ENCODE measurements at places on chromosomes 11 and 22.
A peak's percentile ranks its signal among the peaks of the same experiment; 100 is the strongest.

- no peak overlapping the region for H3K27ac ChIP-seq
- no peaks in the 10 kb centered on the region for H3K27me3 ChIP-seq
- H3K4me3 ChIP-seq, result no peak overlapping the region
- no peaks in the 10 kb centered on the region for H3K36me3 ChIP-seq
- no peaks in the 10 kb centered on the region for H3K4me1 ChIP-seq
- no peak for DNase-seq
Measured at GRCh38 chr11:126118806-126119205, 56.1 kb upstream of the CDON start.

- no peaks in the 10 kb centered on the region for H3K36me3 ChIP-seq
- H3K4me3 ChIP-seq, result no peak overlapping the region
- DNase-seq, result no peak
- no peak overlapping the region for H3K27ac ChIP-seq
Measured at GRCh38 chr22:27420817-27421361, 380.7 kb downstream of the MN1 start.

DNA sequence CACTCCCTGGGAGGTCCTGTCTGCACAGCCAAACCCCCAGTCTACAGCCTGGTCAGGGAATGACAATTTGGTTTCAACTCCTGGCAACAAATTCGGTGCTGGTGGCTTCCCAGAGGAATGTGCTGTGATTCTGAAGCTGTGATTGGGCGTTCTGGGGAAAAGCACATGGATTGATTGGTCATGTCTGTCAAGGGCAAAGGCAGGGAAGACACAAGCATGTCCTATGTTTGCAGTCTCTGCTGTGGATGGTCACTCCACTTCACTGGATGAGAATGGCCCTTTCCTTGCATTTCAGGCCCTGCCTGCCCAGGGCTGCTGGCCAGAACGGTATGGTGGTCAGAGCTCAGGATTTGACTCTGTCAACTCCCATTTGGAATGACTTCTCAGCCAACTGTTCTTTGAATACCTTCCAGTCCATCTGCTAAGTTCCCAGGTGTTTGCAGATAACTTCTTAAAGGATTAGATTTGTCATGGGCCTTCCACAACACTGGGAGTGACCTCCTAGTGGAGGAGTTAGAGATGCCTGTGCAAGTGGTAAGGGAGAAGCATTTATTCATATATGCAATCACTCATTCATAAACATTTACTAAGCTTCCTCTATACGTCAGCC lies 42.7 kb downstream of the SGSM1 start:
- no peak for DNase-seq
- H3K27ac ChIP-seq, result no peak overlapping the region
- peaks cover 9% of the 10 kb centered on the region for H3K4me1 ChIP-seq
- no peaks in the 10 kb centered on the region for H3K27me3 ChIP-seq
- no peak overlapping the region for H3K4me3 ChIP-seq

DNA sequence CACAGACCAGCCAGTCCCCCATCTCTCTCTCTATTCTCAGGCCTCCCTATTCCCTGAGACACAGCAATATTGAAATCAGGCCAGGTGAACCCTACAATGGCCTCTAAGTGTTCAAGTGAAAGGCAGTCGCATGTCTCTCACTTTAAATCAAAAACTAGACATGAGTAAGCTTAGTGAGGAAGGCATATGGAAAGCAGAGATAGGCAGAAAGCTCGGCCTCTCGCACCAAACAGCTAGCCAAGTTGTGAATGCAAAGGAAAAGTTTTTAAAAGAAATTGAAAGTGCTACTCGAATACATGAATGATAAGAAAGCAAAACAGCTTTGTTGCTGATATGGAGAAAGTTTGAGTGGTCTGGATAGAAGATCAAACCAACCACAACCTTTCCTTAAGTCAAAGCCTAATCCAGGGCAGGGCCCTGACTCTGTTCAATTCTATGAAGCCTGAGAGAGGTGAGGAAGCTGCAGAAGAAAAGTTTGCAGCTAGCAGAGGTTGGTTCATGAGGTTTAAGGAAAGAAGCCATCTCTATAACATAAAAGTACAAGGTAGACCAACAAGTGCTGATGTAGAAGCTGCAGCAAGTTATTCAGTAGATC lies 19.8 kb upstream of the MPZL2 start:
- H3K36me3 ChIP-seq, result no peaks in the 10 kb centered on the region
- no peak for DNase-seq
- H3K27me3 ChIP-seq, result no peaks in the 10 kb centered on the region
- peak overlapping the region; percentile 64 for H3K27ac ChIP-seq
- H3K4me1 ChIP-seq, result peaks cover 59% of the 10 kb centered on the region

DNA sequence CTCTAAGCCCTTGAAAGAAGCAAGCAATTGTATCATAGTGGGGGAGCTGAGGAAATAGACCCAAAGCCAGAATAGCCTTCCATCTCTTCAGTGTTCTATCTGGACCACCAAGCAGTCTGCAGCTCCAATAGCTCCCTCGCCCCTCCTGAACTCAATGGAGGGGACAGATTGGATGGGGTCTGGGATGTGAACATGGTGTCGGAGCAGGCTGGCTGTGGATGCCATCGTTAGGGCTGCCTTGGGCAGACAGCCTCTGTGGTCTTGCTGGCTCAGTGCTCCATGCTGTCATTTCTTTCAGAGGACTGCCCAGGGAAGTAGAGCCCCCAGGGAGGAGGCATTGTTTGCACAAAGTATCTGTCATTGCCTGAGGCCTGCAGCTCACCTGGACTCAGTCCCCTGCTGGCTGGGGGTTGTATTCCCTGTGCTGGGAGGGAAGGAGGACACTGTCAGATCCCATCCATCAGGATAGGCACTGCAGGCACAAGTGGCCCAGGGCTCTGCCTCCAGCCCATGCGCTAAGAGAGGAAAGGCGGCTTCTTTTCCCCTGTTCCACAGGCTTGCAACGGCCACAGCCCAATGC lies 537.7 kb downstream of the BUD13 start:
- H3K27me3 ChIP-seq, result peaks cover 3% of the 10 kb centered on the region
- H3K27ac ChIP-seq, result no peak overlapping the region

- peaks cover 12% of the 10 kb centered on the region for H3K4me1 ChIP-seq
- no peak overlapping the region for H3K27ac ChIP-seq
- peak overlapping the region; percentile 65 for H3K4me3 ChIP-seq
- H3K36me3 ChIP-seq, result no peaks in the 10 kb centered on the region
- peaks cover 76% of the 10 kb centered on the region for H3K27me3 ChIP-seq
- no peak for DNase-seq
Measured at GRCh38 chr11:12008790-12009616, 577 bp upstream of the DKK3 start.

DNA sequence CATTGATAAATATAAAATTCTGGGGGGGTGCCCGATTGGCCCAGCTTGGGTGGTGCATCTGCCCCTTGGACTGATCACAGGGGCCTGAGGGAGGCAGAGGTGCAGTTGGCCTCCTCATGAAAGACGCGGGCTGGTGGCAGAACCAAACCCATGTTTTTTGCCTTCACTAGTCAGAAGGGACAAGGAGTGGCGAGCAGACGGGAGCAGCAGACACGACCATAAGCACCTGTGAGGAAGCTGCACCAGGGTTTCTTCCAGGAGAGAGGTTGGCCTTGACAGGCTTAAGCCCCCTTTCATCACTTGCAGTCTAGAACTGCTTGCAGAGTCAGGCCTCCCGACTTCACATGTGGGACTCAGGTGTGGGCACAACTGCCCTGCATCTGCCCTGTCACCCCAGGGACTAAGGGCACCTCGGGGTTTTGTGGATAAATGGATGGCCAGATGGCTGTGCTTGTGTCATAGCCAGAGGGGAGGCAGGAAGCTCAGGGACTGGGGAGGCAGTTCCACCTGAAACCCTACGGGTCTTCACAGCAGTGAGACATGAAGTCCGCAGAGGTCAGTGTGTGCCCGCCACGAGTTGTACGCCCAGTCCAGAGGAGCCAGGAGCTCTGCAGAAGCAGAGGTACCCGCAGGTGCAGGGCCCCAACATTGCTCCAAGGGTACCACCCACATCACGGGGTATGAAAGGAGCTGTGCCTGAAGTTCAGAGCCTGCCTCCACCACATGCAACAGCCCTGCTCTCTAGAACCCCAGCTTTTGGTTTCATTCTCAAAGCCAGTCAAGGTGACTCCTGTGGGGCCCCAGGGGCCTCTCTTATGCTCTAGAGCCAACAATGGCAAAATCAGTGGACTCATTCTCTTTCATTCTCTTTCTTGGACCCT lies 18.2 kb upstream of the SYT13 start:
- no peak overlapping the region for H3K4me3 ChIP-seq
- DNase-seq, result no peak
- no peaks in the 10 kb centered on the region for H3K36me3 ChIP-seq
- H3K27ac ChIP-seq, result no peak overlapping the region

DNA sequence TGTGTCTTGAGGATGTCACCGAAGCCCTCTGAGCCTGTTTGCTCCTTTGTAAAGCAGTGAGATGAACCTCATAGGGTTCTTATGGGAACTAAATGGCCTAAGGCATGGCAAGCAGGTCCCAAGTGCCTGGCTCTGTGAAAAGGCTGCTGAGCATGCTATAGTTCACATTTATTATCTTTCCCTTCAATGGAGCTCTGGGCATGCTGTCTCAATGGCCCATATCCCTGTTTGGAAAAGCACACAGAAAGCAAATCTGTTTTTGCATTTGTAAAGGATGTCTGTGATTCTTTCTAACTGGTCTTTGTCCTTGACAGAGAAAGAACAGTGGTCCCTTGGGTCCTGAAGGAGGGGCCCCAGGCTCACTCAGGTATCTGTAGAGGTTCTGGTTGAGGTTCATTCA lies 26.4 kb downstream of the RTCB start:
- no peak overlapping the region for H3K4me3 ChIP-seq
- no peak overlapping the region for H3K27ac ChIP-seq
- no peaks in the 10 kb centered on the region for H3K27me3 ChIP-seq

DNA sequence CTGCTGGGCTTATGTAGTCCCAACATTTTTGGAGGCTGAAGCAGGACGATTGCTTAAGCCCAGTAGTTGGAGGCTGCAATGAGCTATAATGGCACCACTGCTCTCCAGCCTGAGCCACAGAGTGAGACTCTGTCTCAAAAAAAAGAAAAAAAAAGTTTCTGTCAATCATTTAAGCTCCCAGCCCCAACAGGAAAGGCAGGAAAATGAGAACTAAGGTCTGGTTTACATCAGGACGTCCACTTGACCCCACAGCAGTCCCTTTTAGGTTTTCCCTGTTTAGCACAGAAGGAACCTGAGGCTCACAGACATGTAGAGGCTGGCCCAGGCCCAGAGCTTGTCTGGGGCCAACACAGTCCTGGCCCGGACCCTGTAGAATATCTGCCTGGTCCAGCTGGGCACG lies 9.2 kb upstream of the TTLL1 start:
- peaks cover 6% of the 10 kb centered on the region for H3K4me1 ChIP-seq
- no peak overlapping the region for H3K27ac ChIP-seq
- no peaks in the 10 kb centered on the region for H3K36me3 ChIP-seq
- H3K4me3 ChIP-seq, result no peak overlapping the region

GRCh38 chr11:37916331-37916730 lies 1318.3 kb upstream of the RAG2 start:
- no peak for DNase-seq
- H3K4me1 ChIP-seq, result no peaks in the 10 kb centered on the region
- no peak overlapping the region for H3K27ac ChIP-seq
- H3K4me3 ChIP-seq, result no peak overlapping the region

- peaks cover 54% of the 10 kb centered on the region for H3K4me1 ChIP-seq
- H3K36me3 ChIP-seq, result peaks cover 75% of the 10 kb centered on the region
- H3K27ac ChIP-seq, result peak overlapping the region; percentile 55
Measured at GRCh38 chr22:42172773-42173172, 42.2 kb upstream of the CYP2D6 start.

- no peaks in the 10 kb centered on the region for H3K27me3 ChIP-seq
- no peaks in the 10 kb centered on the region for H3K36me3 ChIP-seq
- H3K4me3 ChIP-seq, result no peak overlapping the region
- no peak overlapping the region for H3K27ac ChIP-seq
- peaks cover 7% of the 10 kb centered on the region for H3K4me1 ChIP-seq
Measured at GRCh38 chr11:118714816-118715215, 35.4 kb upstream of the TREH start.

GRCh38 chr22:25759825-25760231 lies 17.8 kb downstream of the MYO18B start:
- no peak overlapping the region for H3K4me3 ChIP-seq
- no peak overlapping the region for H3K27ac ChIP-seq
- no peak for DNase-seq
- H3K4me1 ChIP-seq, result no peaks in the 10 kb centered on the region
- no peaks in the 10 kb centered on the region for H3K36me3 ChIP-seq
- H3K27me3 ChIP-seq, result no peaks in the 10 kb centered on the region

- DNase-seq, result no peak
- no peaks in the 10 kb centered on the region for H3K27me3 ChIP-seq
- H3K4me1 ChIP-seq, result peaks cover 23% of the 10 kb centered on the region
- peak overlapping the region; percentile 42 for H3K27ac ChIP-seq
- no peak overlapping the region for H3K4me3 ChIP-seq
Measured at GRCh38 chr11:3802011-3802790, 4.8 kb upstream of the NUP98 start.

- DNase-seq, result no peak
- no peak overlapping the region for H3K4me3 ChIP-seq
Measured at GRCh38 chr11:15765530-15765929, 590.8 kb downstream of the SOX6 start.

- no peaks in the 10 kb centered on the region for H3K27me3 ChIP-seq
- H3K27ac ChIP-seq, result no peak overlapping the region
- no peaks in the 10 kb centered on the region for H3K36me3 ChIP-seq
Measured at GRCh38 chr11:85182441-85183387, 444.4 kb downstream of the DLG2 start.

DNA sequence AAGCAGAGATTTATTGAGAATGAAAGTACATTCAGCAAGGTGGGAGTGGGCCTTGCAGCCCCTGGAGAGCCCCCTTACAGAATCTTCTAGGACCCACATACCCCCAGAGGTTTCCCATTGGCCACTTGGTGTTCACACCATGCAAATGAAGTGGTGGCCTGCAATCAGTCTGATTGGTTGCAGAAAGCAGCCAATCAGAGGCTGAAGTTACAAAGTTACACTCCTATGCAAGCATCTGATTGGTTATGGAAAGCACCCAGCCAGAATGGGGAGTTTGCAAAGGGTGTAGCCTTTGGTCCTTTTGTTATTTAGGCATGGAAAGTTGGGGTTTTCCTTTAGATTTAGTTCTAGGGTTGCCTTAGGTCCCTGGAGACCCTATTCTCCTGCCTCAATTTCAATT lies 34.9 kb downstream of the UVRAG start:
- no peak for DNase-seq
- H3K4me3 ChIP-seq, result no peak overlapping the region
- peaks cover 29% of the 10 kb centered on the region for H3K36me3 ChIP-seq
- H3K27me3 ChIP-seq, result no peaks in the 10 kb centered on the region
- no peak overlapping the region for H3K27ac ChIP-seq

DNA sequence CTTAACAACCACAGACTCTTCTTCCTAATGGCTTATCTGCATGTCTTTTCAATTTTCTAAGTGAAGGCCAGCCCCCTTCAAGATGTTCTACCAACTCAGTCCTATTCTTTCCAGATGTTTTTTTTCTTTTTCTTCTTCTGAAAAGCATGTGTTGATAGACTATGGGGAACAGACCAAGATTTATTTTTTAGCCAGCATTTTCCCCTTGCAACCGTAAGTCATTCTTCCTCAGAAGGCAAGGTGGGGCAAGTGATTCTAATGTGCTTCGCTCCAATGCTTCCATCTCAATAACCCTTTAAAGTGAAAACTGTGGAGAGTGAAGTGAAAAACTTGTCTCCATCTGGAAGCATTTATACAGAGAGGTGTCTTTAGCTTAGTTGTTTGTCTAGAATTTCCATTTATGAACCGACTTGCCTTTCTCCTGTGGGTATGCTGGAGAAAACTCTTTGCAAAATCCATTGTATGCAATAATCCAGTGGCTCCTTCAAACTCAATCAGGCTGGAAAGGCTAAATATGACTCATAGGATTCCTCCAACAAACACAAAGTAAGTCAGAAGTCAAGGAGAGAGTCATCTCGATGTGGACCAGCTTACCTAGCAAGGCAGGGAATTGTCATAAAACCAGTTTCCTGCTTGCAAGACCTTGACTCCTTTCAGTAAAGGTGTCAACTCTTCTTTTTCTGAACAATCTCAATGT lies 83.7 kb downstream of the MAML2 start:
- peaks cover 50% of the 10 kb centered on the region for H3K36me3 ChIP-seq
- no peak overlapping the region for H3K4me3 ChIP-seq
- DNase-seq, result no peak
- H3K27me3 ChIP-seq, result no peaks in the 10 kb centered on the region
- H3K27ac ChIP-seq, result peak overlapping the region; percentile 94

Measured in activated T-cell treated with anti-CD3 and anti-CD28 coated beads, Interleukin-2, amount 50 U/mL, for 24 hours (primary cell).